ENCODE measurements at places on chromosomes 4 and X.
A peak's percentile ranks its signal among the peaks of the same experiment; 100 is the strongest.

GRCh38 chr4:138298866-138299265 lies 56.7 kb upstream of the SLC7A11 start:
- peak; percentile 7 for DNase-seq

DNA sequence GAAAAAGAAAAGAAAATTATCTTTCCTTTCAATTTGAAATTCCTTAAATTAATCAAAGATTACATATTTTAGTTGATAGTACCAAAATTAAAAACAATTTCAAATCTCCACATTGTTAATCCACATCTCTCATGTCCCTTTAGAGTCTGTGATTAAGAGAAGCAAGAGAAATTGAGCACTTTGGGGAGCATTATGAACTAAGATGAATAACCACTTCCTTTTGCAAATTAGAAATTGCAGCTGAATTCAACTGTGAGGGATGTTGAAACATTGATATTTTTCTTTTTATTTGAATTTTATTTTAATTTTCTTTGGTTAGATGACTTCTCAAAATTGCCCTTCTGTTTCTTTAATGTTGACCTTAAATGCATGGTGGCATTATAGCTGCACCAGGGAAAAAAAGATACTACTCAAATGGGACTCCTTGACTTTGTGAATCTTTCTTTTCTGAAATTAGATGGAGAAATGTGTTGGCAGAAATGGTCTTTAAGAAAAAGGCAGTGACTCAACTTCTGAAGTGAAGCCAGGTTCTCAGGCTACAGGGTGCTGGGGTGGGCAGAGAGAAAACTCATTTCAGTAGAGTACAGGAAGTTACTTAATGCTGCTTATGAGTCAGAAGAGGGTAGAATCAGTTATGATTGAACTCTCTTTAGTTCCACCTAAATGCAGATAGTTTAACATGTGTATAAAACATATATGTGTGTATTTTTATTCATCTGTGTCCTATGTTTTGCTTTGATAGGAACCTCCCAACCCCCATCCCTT lies 92.0 kb upstream of the TNIP3 start:
- DNase-seq, result peak; percentile 94

GRCh38 chr4:109009909-109010308 lies 247.1 kb upstream of the ETNPPL start:
- peak; percentile 60 for DNase-seq

- no peak for DNase-seq
These were observed 249.9 kb upstream of the GATB start for GRCh38 chr4:152010710-152011079.
